ENCODE measurements at places on chromosomes 7 and 10. TPM values are rescaled to one million over a fixed set of nuclear protein-coding genes. Genes with fewer than 3 reads are reported as not detected.

- no peak for DNase-seq
These were observed 191.6 kb downstream of the LSM5 start for GRCh38 chr7:32298408-32299132.

DNA sequence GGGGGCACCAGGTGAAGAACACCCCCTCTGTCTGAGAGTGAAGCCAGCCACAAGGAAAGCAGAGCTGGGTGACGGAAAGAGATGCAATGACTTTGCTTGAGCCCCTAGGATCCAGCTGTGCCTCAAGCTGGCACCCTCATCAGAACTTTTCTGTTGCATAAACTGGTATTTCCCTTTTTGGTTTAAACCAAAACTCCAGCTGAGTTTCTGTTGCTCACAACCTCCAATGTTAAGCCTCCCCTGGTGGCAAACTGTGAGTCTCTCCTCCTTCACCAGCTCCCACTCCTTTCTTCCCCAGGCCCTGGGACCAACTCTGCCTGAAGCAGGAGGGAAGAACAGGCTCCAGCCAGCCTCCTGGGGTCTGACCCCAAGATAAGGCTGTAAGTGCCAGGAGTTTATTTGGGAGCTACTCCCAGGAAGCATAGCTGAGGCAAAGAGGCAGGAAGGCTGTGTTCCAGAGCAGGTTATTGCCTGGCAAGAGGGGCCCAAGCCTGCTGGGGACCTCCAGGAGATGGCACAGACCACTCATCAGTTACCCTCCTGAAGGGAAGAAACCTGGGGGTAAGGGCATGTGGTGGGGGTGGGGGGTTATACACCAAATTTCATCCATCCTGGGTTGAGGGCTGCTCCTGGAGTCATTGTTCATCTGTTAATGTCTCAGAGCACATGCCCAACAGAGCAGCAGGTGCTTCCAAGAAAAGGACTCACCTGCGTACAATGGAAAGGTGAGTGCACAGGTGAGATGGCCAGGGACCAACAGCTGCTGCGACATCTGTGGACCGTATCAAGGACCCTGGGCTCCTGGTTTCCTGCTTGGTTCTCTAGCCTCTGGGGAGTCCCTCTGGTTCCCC lies 73.3 kb upstream of the NANOS1 start:
- no peak for DNase-seq

DNA sequence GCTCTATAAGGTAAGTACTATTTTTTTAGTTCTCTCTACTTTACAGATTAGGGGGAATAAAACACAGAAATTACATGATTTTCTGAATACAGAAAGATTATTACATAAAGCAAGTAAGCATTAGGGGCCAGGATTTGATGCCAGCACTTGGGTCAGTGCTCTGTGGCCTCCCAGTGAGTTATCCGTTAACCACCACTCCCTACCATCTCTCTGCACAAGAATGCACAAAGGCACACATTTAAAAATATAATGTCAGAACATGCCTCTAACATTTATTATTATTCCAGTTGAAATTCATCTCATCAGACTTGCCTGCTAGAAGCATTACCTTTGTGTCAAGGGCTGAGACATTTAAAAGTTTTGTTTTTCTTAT lies 59.0 kb downstream of the MET start:
- DNase-seq: no peak

DNA sequence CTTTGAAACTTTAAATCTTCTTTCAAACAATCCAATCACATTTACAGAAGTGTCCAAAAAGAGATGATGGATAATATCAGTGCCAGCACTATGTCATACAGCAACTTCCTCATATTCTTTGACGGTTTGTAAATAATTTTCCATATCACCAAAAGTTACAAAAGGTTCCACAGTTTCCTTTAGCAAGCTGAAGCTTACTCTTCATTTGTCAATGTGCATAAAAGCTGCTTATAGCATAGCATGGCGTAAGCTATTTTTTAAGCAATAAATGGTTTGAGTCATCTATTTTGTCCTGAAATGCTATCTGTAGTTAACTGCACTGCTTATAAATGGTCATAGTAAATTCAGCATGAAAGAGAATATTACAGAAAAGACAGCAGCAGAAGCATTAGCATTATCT lies 95.1 kb downstream of the ETV1 start:
- no peak for DNase-seq

DNA sequence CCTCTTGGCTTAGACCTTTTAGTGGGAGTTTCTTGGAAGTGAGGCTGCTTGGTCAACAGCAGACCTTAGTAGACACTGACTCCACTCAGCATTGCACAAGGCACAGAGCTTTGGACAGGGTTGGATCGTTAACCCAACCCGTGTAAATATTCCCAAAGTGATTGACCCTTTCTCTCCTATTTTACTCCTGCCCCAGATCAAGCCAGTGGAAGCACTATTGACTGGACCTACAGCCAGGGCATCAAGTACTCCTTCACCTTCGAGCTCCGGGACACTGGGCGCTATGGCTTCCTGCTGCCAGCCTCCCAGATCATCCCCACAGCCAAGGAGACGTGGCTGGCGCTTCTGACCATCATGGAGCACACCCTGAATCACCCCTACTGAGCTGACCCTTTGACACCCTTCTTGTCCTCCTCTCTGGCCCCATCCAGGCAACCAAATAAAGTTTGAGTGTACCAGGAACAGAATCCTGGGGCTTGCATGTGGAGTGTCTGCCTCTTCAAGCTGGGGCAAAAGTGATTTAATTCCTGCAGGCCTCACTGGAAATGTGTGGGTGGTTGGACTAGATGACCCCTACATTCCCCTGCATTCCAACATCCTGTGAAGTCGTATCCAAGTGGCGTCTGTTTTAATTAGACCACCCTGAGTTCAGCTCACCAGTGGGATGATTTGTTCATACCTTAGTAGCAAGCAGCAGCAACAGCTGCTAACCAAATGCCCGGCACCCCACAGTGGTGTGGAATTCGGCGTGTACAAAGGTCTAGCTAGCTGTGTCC lies 7.5 kb downstream of the CPA1 start:
- no peak for DNase-seq

GRCh38 chr7:4115442-4115841 lies 566.7 kb upstream of the FOXK1 start:
- DNase-seq: no peak

DNA sequence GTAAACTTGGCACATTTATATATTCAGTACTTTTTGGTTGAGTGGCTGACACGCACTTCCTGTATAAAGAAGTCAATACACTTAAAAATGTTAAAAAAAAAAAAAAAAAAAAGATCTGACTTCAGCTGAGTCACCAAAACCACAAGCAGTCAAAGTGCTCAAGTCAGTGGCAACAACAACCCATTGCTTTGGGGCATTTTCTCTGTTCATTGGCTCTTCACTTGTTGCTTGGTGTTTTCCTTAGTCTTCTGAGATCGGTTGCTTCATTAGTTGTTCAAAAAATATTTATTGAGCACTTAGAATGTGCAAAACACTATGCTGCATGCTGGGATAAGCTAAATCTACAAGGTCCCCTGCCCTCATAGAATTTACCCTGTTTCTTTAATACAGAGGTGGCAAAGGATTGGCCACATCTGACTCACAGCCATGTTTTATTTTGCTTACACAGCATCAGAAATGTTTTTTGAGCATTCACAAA lies 63.7 kb downstream of the ZNRF2 start:
- DNase-seq: peak; percentile 30

- DNase-seq: no peak
These were observed 122.0 kb upstream of the AHR start for GRCh38 chr7:17176371-17177032.

GRCh38 chr7:44629829-44630522 lies 23.5 kb downstream of the OGDH start:
- no peak for DNase-seq

GRCh38 chr7:127417346-127417745 lies 24.8 kb upstream of the ZNF800 start:
- no peak for DNase-seq

DNA sequence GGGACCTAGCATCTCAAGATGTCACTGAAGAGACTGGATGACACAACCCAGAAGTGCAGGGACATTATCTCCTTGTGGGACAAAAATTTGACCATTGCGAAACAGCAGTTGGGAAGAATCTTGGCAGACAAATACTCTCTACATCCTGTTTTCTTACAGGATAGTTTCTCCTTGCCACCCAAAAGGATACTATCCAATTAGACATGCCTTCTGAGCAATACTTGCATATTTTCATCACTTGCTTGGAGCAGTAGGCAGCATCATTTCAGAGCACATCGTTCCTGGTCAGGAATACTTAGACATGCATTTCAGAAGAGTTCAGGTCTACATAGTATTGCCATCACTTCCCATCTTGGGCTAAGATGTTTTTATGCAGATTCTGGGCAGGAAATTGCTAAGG lies 56.8 kb downstream of the FAS start:
- DNase-seq: no peak

DNA sequence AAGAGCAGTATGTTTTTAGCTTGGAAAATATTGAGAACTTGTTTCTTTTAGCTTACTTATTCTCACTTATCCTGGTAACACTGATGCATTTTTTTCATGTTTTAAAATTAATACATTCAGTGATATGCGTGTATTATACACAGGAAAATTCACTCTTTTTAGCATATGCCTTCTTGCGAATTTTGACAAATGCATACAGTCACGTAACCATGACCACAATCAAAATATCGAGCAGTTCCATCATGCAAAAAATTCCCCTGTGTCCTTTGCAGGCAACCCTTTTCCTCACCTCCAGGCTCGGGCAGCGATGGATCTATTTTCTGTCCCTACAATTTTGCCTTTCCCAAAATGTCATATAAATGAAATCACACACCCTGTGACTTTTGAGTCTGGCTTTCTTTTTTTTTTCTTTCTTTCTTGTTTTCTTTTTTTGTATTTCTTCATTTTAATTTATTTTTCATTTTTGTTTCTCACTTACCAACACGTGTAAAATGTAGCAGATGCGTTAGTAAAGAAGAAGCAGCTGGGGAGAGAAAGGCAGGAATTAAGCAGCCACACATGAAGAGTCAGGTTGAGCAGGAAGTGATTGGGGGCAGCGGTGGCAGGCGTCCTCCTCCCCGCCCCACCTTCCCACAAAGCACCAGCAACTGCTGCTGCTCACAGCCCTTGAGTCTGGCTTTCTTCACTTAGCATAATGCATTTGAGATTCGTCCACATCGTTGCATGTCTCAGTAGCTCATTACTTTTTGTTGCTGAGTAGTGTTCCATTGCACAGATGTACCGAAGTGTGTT lies 29.9 kb downstream of the ADRB1 start:
- no peak for DNase-seq

DNA sequence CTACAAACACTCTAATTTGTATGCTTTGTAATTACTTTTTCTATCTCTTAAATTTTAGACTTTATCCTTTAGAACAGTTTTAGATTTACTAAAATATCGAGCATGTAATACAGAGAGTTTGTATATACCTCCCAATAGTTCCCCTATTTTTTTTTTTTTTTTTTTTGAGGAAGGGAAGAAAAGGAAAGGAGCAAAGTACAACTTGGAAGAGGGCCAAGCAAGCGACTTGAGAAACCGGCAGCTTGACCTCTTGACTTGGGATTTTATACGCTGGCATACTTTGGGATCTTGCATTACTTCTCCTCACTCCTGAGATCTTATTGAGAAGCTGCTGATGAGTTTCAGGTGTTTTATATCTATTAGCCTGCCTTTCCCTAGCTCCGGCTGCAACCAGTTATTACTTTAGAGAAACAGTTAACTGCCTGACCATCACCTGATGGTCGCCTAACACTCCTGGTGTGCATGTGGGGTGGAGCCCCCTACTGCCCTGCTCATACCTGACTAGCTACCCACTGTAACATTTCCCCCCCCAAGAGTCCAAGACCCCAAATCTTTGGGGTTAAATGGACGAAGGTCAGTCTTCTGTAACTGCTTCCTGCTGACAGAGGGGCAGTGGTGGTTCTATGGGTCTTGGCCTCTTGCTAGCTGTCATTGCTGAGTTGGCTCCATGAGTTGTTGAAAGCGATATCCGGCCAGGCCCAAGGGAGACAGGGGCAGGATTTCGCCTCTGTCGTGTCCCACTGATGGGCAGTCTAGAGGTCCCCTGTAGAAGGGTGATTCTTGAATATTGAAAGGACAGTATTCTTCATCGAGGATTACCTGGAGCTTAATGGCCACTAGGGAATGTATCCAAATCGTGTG lies 28.5 kb downstream of the MKLN1 start:
- DNase-seq: no peak

- peak; percentile 89 for DNase-seq
These were observed 997.3 kb downstream of the LRMDA start for GRCh38 chr10:76428551-76429367.

GRCh38 chr7:159210581-159211235 lies 66.0 kb upstream of the VIPR2 start:
- peak; percentile 2 for DNase-seq

GRCh38 chr10:85810674-85811073 lies 555.9 kb downstream of the GRID1 start:
- no peak for DNase-seq

GRCh38 chr7:21355406-21355874 lies 72.4 kb upstream of the SP4 start:
- DNase-seq: no peak

DNA sequence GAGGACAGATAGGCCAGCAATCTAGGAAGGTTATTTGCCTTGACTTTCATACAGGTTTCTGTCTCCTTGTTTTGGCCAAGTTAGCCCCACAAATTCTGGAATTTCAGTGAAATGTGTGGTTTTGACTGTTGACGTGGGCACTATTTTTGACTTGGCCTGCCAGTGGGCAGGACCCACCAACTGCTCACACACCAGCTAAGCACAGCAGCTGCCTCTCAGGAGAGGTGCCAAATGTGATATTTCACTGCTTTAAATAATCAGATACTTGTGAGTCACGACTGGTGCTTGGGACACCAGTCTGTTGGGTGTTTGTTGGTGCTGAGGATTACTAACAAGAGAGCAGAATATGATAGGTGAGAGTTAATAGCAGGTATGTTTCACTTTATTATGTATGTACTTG lies 409.7 kb upstream of the MTPN start:
- no peak for DNase-seq

DNA sequence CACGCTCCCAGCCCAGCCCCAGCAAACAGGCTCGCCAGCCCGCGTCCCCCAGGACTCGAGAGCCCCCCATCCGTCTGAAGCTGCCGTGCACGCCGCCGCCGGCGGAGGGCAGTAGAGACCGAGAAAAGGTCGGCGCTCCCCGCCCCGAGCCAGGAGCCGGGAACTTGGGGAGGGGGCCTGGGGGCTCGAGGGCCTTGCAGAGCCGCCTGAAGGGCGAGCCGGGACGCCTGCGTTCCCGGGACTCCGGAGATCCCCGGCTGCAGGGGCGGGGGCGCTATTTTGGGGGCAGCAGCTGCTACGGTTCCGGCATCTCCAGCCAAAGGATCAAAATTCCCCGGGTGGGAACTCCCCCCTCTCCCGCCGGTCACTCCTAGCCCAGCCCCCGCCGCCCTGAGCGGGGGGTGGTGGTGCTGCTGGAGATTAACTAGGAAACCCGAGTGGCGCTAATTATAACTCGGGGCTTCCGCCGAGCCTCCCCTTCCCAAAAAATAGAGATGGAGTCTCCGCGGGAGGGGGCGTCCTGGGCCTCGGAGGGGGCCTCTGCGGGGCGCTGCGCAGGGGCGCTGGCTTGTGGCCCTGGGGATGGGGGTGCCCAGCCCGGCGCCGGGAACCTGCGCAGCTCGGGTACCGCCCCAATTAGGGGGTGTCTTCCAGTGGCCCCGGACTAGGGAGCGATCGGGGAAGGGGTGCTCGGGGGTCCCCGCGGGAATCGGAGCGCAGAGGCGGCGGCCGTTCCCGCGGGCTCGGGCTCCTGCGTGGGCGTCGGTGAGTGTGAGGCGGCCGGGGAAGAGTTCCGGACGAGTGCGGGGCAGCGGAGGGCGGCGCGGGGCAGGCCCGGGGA lies 608 bp downstream of the ACHE start:
- DNase-seq: no peak

Gene BCAP29
- 50.6 TPM for total RNA-seq

Gene CYP2C19
- 6.3 TPM for total RNA-seq

Gene EFCAB10
- 0.48 TPM for total RNA-seq

Gene HECW1
- total RNA-seq: 4.1 TPM

Gene LRRC17
- 3.1 TPM for total RNA-seq

Gene CCL26
- not detected for total RNA-seq

Gene CHPF2
- 33.5 TPM for total RNA-seq
